ENCODE measurements at places on chromosomes 16 and 17.

- no peak for DNase-seq
These were observed 6.5 kb upstream of the SDK2 start for GRCh38 chr17:73650617-73651200.

- DNase-seq: no peak
These were observed 23.0 kb downstream of the CES1 start for GRCh38 chr16:55809851-55810250.

- no peak for DNase-seq
These were observed 45.1 kb downstream of the FZD2 start for GRCh38 chr17:44602390-44602789.

DNA sequence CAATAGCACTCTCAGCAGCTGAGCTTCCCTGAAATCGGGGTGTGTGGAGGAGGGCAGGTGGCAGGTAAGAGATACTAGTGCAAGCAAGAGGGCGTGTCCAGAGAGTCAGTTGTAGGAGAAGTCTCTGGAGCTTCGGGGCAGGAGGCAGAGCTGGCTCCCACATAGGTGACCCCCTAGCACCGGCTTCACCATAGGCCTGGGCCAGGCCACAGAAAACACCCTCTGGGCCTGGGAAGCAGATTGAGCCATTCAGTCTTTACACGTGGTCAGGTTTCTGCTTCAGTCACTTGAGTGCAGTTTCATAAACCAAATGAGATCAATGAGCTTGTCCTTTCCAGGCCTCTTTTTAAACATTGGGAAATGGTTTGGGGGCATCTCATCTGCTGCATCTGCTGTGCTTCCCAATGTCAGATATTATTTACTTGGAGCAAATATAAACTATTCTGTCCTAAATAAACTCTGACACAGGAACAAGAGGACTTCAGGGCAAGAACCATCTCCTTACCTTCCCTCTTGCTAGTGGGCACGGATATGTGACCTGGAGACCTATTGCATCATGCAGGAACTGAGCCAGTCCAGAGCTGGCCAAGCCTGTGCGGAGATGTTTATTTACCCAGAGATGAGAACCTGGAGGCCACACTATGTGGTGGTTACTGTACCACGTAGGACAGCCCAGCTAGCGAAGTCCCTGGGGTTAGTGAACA is 16.1 kb downstream of the CCR7 start:
- DNase-seq: no peak

GRCh38 chr17:48439110-48439850 is 9.3 kb upstream of the SKAP1 start:
- no peak for DNase-seq

GRCh38 chr16:72050769-72051464 is 3.4 kb upstream of the HP start:
- no peak for DNase-seq

DNA sequence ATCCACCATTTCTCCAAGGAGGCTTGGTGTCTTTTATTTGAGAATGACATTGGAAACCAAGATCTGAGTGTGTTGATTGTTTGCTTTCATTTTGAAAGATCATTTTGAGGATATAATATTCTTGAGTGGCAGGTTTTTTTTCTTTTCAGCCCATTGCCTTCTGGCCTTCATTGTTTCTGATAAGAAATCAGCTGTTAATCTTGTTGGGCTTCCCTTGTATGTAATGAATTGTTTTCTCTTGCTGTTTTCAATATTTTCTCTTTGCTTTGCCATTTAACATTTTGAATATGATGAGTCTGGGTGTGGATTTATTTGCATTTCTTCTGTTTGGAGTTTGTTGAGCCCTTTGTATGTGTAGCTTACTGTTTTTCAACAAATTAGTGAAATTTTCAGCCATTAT is 22.0 kb downstream of the PRSS54 start:
- no peak for DNase-seq

DNA sequence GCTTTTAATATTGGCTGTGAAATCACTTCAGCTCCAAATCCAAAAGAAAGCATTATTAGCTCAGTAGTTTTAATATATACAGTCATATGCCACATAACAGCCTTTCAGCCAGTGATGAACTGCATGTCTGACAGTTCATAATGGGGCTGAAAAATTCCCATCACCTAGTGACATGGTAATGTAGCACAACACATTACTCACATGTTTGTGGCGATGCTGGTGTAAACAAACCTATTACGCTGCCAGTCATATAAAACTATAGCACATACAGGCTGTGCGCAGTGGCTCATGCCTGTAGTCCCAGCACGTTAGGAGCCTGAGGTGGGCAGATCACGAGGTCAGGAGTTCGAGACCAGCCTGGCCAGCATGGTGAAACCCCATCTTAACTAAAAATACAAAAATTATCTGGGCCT is 92.2 kb downstream of the TUBD1 start:
- DNase-seq: no peak

GRCh38 chr17:17905036-17905320 is 67.2 kb downstream of the TOM1L2 start:
- DNase-seq: no peak

DNA sequence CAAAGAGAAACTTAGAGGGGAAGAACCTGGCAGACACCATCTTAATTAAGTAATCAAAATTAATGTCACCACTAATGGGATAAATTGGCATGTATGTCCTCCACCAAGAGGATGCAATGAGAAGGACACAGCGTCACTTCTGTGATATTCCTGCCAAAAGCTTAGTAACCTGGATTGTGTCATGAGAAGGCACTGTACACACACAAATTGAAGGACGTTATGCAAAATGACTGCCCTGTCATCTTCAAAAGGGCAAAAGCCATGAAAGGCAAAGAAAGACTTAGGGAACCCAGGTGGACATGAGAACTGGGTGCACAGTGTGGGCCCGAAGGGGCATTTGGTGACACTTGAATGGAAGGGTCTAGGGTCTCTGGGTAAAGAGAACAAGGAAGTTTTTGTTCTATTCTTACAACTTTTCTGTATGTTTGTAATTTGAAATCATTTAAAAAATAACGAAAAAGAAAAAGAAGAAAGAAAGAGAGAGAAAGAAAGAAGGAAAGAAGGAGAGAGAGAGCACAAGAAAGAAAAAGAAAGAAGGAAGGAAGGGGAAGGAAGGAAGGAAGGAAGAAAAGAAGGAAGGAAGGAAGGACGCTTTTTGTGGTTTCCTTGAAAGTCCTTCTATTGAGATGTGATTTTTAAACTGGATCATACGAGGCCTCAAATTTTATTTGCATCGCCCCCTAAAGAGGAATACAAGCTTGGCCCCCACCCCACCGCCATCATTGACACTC is 4.0 kb upstream of the APOH start:
- no peak for DNase-seq

DNA sequence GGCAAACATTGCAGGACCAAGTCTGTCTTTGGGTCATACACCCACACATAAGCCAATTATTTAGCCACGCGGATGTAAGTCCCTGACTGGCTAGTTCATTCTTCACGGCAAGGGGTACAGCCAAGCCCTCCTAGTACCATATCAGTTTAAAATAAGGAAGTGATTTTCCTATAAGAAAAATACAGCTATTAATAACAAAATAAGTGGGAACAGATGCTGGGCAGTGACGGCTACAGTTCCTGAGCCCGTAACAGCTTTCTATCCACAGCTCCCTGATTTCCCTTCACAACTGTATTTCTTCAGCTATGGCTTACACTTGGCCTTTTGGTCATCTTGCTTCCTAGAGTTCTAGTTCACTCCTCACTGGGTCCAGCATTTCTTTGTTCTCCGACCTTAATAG is 542.4 kb upstream of the C16orf82 start:
- no peak for DNase-seq

DNA sequence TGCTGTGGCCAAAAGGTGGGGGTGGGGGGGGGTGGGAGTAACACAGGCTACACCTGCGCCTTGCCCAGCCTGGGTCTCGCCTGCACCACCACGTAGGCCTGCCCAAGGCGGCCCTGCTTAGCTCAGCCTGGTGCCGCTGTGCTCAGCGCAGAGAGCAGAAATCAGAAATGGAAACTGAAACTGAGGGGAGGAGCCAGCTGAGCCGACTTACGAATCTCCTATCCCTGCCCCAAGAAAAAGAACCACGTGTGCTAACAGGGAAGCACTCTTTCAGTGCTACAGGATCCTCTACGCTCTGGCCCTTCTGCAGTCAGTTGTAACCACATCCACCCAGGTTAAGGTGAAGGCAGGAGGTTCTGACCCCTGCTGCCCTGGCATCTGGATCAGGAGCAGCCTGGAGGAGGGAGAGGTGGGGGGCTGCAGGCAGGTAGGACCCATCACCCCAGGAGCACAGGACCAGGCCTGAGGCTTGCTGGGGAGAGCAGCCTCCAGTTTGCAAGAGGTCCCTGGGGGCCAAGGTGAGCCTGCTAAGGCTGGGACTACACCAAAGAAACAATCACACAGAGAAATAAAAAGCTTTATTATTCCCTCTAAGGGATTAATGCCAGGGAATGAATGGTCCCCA is at the start of gene DHX58:
Gene DHX58 (minus strand): TSS at position 163 of the 625 bp plus-strand sequence. CDS start 822 bp downstream, outside the sequence.
- DNase-seq: peak; percentile 83

- DNase-seq: no peak
These were observed 62.8 kb upstream of the GPR139 start for GRCh38 chr16:20136446-20136968.

GRCh38 chr16:71357681-71358080 is 842 bp upstream of the CALB2 start:
- no peak for DNase-seq

GRCh38 chr17:29722411-29723198 is 99.9 kb upstream of the CORO6 start:
- no peak for DNase-seq

DNA sequence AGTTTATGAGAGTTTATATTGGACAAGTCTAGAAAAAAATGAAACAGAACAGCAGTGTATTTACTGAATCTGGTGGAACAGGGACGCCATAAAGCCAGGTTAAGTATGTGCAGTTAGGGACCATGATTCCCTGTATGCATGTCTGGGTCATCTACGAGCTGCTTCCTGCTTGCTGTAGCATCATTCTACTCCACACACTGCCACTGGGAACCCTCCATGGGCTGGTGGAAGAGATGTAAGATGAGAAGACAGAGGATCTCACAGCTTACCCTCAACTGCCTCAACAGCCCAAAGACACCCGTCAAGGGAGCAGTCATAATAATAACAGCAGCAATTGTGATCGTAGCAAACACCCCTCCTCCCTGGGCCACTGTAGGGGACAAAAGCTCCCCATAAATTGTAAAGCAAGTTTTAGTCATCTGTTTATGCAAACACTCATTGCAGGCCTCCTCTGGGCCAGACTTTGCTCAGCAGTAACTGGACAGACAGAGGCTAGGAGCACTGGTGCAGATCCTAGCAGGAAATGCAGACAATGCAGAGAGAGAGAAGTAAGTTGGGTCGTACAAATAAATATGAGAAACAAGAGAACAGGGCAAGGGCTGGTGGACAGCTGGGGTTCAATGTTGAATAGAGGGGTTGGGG is 188.0 kb downstream of the SOX9 start:
- no peak for DNase-seq

GRCh38 chr17:63533433-63534077 is 10.4 kb downstream of the KCNH6 start:
- DNase-seq: peak; percentile 22

- DNase-seq: no peak
These were observed 6.8 kb downstream of the KIFC3 start for GRCh38 chr16:57795431-57795878.

DNA sequence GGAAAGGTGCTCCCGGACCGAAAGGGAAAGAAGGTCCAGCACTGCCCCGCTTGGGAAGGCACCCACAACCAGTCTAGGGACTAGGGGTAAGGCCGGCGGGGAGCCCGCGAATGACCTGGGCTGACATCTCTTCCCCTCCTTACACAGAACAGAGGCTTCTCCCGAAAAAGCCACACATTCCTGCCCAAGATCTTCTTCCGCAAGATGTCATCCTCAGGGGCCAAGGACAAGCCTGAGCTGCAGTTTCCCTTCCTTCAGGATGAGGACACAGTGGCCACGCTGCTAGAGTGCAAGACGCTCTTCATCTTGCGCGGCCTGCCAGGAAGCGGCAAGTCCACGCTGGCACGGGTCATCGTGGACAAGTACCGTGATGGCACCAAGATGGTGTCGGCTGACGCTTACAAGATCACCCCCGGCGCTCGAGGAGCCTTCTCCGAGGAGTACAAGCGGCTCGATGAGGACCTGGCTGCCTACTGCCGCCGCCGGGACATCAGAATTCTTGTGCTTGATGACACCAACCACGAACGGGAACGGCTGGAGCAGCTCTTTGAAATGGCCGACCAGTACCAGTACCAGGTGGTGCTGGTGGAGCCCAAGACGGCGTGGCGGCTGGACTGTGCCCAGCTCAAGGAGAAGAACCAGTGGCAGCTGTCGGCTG is 1.5 kb downstream of the CNP start:
- DNase-seq: no peak

GRCh38 chr17:15780188-15780587 is 48.1 kb downstream of the TBC1D26 start:
- no peak for DNase-seq

DNA sequence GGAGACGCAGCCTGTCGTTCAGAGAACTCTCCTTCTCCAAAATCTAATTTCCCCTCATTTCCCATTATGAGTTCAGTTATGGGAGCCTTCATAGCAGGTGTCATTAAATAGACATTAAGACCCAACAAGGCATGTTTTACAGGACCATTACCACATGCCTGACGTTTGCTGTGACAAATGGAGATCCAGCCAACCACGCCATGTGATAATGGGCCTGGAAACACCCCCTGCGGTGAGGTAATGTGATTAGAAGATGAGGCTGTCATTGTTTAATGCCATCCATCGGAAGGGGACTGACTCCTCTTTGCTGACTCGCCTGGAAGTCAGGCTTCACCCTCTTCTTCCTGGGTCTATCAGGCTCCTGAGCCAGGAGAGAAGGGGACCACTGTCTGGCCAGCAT is 76.9 kb downstream of the WSCD1 start:
- no peak for DNase-seq

Data from Right ventricle myocardium inferior (tissue), 1 donor.